ENCODE measurements at places on chromosomes 2 and 18.

- DNase-seq = no peak
Measured at GRCh38 chr2:59276917-59277316, 1035.8 kb upstream of the FANCL start.

GRCh38 chr2:20469595-20469994, 22.7 kb downstream of the RHOB start:
- no peak for DNase-seq

GRCh38 chr2:31378389-31378788, 36.2 kb downstream of the XDH start:
- no peak for DNase-seq

- DNase-seq = no peak
Measured at GRCh38 chr18:26357960-26358359, 131.7 kb downstream of the TAF4B start.

Data from activated T-helper 9 cell treated with anti-CD3 and anti-CD28 coated beads, Interleukin-2, amount 50 U/mL, for 16 hours (primary cell).